ENCODE measurements at places on chromosomes 6 and 20.

DNA sequence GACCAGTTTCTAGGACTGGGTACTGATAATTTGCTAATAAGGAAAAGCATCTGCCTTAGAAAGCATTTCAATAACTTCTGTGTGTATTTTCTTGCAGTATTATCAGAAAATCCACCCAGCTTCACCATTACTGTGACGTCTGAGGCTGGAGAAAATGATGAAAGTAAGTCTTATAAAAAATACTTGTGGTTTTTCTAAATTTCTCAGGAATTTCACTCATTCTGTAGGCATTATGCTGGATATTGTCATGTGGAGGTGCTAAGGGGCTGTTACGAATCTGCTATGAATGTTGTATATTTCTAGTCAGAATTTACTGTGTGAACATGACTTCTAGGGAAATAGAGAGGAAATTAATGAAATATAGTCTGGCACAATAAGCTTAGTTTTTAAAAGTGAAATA is 8.9 kb downstream of the RWDD1 start:
- DNase-seq = no peak

DNA sequence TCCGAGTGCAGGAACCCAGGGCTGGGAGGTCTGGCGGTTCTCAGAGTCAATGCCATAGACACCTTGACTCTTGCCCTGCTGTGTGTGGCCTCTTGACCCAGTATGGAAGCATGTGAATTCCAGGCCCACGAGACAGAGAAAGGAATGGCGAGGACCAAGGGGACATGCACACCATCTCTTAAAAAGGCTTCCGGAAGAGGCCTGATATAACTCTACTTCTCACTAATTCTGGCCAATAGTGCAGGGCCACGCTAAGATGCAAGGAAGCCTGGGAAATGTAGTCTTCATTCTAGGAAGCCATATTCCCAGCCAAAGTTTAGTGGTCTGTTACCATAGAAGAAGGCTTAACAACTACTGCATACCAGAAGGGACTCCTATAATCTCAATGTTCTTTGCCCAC is 177.0 kb upstream of the KCNG1 start:
- no peak for DNase-seq

- DNase-seq = no peak
These were observed 18.6 kb downstream of the HMGCLL1 start for GRCh38 chr6:55560290-55560885.

DNA sequence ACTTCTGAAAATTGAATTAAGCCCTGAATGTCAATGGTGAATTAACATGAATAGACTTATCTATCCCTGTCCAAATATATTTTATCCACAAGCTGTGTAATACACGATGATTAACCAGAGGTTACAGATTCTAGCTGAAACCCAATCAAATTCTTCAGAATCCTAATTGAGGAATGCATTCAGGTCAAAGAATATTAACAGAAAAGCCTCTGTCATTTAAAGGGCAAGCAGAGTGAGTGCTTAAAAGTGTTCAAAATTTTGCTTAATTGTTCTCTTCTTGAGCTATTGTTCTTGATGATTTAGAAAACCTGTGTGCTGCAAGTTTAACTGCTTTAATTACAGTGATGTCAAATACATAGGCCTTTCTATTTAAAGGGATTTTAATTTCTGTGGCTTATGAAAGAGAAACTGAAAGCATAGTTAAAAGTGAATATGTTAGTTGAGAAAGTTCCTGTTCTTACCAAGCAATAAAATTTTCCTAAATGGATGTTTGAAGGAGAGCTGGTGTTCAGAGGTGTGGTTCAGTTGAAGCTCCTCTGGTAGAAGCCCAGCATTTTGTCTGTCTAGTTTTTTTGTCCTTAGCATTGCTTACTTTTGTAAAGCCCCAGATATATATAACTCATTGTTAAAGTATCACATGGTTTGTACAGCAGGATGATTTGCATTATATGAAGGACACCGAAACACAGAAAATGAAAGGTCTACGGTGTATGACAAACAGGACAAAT is 466.3 kb upstream of the PLCB4 start:
- DNase-seq = no peak

- DNase-seq = no peak
These were observed 140.3 kb downstream of the CEP57L1 start for GRCh38 chr6:109235481-109236038.

DNA sequence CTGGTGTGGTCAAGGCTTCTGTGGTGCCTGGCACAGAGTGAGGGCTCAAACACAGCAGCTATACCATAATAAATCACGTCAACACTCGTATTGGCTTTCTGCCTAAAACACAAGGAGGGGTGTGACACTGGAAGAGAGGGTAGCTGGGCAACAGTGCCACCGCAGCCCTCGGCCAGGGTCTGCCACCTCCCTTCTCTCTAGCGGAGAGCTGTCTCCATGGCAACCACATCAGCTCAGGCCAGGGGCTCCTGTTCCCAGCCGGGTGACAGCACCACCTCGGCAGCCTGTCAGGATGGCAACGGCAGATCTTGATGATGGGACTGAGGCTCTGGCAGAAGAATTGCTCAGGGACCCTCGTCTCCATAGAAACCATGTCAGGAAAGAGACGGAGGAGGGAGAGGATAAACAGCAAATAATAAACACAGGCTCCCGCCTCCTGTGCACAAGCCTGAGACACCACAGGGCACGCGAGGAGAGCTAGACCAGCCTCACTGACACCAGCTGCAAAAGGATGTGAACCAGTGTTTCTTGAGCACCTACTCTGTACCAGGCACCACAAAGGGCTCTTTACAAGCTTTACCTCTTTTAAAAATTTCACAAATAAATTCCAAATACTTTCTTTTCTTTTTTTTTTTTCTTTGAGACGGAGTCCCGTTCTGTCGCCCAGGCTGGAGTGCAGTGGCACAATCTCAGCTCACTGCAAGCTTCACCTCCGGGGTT is 50.4 kb upstream of the TLDC2 start:
- DNase-seq = no peak

DNA sequence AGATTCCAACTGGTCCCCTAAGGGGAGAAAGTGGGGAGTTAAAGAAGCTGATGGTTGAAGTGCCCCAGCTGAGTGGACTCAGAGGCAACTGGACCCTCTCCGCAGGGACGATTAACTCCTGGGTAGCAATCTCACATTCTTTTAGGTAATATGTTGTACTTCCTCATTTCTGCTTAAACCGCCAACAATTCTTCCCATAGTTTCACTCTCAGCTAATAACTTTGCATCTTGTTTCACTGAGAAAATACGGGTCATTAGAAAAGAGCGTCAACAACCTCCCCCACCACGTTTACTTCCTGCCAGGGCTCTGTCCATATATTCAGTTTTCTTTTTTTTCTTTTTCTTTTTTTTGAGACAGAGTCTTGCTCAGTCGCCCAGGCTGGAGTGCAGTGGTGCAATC is 39.5 kb upstream of the CHD6 start:
- no peak for DNase-seq

GRCh38 chr6:43113431-43114260 is 37.5 kb downstream of the PTK7 start:
- no peak for DNase-seq

DNA sequence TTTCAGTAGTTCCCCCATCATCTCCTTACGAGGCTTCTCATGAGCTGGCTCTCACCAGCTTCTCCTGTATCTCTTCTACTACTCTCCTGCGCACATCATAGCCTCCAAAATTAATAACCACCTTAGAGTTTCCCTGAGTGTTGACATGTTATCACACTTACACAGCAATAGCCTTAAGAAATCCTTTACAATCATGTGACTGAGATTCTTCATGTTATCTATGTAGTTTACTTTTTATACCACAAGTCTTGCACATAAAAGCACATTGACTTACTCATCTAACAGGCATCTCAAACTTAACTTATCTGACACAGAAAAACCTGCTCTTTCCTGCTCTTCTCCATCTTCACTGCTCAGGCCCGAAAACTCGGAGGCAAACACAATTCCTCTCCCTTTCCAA is 103.7 kb upstream of the TAB2 start:
- DNase-seq = no peak

DNA sequence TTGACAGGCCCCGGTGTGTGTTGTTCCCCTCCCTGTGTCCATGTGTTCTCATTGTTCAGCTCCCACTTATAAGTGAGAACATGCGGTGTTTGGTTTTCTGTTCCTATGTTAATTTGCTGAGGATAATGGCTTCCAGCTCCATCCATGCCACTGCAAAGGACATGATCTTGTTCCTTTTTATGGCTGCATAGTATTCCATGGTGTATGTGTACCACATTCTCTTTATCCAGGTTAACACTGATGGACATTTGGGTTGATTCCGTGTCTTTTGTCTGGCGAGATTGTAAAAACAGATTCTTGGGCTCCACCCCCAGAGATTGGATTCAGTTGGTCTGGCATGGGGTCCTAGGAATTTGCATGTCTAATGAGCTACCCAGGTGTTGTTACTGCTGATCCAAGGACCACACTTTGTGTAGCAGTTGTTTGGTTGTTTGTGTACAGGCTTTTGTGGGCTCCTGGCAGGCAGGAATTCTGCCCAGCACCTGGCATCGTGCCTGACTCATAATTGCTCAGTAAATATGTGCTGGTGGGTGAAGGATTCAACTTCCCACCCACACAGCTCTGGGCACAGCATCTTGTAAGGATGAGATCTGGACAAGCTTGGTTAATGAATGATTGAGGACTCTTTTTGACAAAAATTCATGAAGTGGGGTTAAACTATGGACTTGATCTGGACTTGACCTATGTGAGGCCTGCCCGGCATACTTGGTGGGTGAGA is 5.2 kb downstream of the TOX2 start:
- DNase-seq = no peak

All from central memory CD4-positive, alpha-beta T cell (primary cell).